ENCODE measurements at places on chromosomes 12 and 14.
A peak's percentile ranks its signal among the peaks of the same experiment; 100 is the strongest.

GRCh38 chr12:70756118-70756517 lies 118.9 kb upstream of the PTPRB start:
- DNase-seq = peak; percentile 5

GRCh38 chr12:116694653-116695463 lies 43.0 kb downstream of the SPRING1 start:
- no peak for DNase-seq

GRCh38 chr14:105857220-105857825 lies 330.9 kb downstream of the TMEM121 start:
- DNase-seq = no peak

DNA sequence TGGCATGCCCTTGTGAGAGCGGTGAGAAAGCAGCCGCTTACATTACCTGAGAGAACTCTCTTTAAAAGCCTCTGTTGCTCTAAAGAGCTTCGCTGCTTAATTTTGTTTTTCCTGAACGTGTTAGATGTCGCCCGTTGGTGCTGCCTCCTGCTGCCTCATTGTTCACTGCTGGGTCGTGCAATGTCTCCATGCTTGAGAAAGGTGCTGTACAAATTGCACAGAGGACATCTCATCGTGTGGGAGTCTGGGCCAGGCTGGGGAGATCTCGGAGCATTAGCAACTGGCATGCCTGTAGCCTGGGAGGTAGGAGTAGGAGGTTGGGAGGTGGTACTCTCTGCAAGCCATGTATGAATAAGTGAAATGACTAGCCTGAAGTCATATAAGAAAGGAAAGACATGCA lies 686.0 kb downstream of the NOVA1 start:
- DNase-seq = no peak

DNA sequence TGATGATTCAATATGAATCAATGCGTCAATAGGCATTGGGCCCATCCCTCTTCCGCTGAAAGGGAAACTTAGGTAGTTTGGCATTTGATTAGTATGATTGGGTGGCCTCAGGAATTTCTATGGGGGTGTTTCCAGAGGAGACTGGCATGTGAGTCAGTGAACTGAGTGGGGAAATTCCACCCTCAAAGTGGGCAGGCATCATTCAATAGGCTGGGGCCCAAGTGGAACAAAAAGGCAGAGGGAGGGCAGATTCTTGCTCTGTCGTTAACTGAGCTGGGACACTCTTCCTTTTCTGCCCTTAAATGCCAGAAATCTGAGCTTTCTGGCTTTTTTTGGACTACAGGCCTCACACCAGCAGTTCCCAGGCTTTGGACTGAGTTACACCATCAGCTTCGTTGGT lies 373.5 kb downstream of the RPS29 start:
- DNase-seq = no peak

DNA sequence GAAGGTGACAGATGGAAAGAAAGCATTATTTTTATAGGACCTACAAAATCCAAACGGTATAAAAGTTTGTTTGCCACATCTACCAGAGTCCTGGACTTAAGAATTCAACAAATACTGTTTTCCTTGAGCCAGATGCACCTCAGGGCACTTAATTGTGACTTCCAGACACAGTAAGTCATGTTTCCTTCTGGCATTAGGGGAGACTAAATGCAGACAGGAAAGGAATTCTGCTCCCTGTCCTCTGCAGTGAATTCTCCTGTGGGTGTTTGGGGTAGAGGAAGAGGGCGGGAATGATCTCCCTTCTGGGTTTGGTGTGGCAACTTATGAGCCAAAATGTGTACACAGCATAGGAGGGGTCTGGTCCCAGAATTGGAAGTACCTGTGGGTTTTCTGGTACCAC lies 93.9 kb upstream of the ZDHHC17 start:
- DNase-seq = no peak

- DNase-seq = no peak
Measured at GRCh38 chr14:50477760-50478159, 54.6 kb downstream of the MAP4K5 start.

GRCh38 chr14:101062601-101063000 lies 159.1 kb upstream of the RTL1 start:
- no peak for DNase-seq

- DNase-seq = no peak
Measured at GRCh38 chr14:43735932-43736331, 771.2 kb downstream of the FSCB start.

GRCh38 chr12:105485321-105485910 lies 154.9 kb downstream of the C12orf75 start:
- DNase-seq = no peak

DNA sequence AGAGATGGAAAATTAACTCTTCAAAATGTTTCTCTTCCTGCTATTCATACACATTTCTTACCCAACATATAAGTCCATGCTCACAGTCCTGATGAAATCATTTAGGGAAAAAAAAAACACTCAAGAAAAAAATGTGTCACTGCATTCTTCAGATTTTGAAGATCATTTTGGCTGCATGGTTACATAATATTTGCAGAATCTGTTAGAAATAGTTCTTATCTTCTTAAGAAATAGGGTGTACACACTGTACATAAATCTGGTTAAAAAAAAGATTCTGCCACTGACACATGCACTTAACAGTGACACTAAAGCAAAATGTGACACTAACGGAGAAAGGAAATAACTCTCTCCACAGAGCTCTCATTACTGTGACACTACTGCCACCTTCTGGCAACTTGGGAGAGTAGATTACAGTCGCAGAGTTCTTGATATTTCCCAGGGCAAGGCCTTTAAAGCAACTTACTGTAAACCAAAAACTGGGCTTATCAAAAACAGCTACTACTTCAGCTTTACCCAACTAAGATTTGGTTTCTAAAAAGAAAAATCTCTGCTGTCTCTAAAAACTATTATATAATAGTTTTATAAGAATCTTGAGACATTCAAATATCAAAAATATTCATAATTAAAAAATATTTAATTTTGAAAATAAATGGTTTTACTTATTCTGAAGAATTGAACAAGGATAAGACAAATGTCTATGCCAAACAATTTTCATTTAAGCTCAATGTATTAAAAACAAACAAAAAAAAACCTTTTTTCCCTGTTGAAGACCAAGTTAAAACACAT lies 65.0 kb downstream of the SETD3 start:
- peak; percentile 49 for DNase-seq

DNA sequence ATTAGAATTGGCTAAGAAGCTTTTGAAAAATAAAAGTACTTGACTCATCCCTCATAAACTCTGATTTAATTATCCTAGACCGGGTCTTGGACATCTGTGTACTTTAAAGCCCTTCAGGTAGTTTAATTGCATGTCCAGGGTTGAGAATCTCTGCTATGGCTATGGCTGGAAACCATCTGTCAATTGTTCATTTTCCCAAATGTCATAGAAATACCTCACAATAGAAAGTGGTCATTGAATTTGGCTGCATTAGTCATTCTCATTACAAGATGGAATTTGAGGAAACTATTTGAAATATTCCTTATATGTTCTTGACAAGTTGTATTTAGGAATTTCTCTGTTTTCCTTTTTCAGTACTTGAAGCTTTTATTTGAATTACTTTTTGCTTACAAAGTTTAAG lies 111.3 kb downstream of the TSHR start:
- DNase-seq = no peak

- DNase-seq = no peak
Measured at GRCh38 chr12:104387190-104387589, 69.6 kb upstream of the CHST11 start.

DNA sequence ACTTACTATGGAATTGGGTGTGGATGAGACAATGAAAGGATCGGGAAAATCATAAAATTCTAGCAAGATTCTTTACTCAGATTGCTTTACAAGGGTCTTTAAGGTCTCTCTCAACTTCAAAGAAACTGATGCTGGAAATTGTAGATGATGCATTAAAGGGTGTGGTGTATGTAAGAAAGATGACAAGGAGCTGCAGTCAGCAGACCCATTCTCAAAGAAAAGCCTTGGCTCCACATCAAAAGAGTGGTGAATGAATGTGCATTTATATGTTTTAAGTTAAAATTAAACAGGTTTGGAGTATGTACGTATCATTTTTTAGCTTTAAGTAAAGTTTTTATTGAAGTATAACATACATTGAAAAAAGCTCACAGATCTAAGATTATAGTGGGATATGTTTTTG lies 194.5 kb downstream of the C12orf75 start:
- no peak for DNase-seq

DNA sequence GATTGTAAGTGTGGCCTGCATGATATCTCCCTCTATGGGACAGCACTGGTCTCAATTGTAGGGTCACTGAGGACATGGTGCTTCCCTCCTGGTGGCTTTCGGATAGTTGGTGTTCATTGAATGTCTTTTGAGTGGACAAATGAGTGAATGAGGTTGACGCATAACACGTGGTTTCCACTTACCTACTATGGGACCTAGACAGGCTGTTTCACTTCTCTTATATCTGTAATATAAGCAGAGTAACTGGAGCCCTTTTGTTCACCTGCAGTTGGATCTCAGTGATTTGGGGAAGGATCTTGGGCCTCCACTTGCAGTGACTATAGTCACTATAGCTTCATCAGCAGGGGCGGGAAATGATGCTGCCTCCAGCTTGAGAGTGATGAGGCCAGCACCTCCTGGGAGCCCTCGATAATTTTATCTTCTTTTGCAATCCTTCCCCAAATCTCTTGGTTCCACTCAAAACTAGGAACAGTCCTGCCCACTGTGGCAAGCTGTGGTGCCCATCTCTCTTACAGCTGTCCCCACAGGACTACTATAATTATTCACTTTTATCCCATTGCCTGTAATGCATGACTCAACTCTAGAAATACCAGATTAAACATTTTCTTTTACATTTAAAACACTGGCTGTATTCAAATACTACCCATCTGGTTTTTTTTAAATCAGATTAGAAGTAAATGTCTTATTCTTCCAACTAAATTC lies 242.9 kb downstream of the CHST11 start:
- no peak for DNase-seq

- no peak for DNase-seq
Measured at GRCh38 chr12:57761391-57761998, 5.4 kb downstream of the CYP27B1 start.

GRCh38 chr14:65206448-65207096 lies 104.3 kb upstream of the MAX start:
- peak; percentile 39 for DNase-seq

- DNase-seq = no peak
Measured at GRCh38 chr12:129001-129400, 62.4 kb downstream of the IQSEC3 start.

- DNase-seq = no peak
Measured at GRCh38 chr12:42946871-42947381, 357.4 kb upstream of the PRICKLE1 start.

DNA sequence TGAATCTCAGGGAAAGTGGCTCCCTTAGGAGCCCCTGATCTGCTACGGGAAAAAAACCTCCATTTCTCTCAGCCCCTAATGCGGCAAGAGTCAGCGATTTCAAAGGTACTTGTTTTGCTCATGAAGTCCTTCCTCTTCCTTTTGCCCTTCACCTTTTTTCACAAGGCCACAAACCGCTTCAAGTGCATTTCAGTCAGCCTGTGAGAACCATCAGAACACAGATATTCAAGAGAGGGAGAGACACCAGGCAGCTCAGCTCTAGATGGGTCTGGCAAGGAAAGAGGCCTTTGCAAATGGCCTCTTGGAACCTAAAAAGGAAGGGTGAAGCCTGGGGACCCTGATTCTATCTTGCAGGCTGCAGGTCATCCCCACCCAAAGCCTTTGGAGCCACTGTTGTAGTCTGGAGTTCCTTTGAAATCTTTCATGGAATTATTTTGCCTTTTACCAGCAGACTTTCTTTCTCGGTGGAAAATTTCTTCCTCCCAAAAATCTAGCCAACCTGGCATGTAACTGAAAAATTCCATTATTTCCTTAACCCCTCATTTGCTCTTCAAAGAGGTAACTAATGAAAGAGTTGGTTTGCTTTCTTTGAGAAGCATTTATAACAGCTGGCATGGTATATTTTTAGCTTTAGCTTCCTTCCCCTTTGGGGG lies 145.0 kb downstream of the SAMD4A start:
- DNase-seq = no peak

DNA sequence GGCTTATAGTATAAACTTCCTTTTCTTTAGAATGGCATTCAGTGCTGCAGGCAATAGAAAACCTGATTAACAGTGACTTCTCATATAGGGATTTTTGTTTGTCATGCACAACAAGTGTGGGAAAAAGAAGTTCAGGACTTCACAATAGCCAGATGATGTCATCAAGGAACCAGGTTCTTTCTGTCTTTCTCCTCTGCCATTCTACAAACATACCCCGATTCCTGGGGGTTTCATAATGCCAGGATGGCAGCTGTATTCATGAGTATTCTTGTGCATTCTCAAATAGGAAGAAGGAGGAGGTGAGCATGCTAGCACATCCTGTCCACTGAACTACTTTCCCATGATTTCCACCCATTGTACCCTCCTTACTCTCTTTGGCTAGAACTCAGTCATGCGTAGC lies 182.7 kb upstream of the EEA1 start:
- no peak for DNase-seq

GRCh38 chr12:31518680-31519227 lies 72.2 kb downstream of the DENND5B start:
- peak; percentile 99 for DNase-seq

DNA sequence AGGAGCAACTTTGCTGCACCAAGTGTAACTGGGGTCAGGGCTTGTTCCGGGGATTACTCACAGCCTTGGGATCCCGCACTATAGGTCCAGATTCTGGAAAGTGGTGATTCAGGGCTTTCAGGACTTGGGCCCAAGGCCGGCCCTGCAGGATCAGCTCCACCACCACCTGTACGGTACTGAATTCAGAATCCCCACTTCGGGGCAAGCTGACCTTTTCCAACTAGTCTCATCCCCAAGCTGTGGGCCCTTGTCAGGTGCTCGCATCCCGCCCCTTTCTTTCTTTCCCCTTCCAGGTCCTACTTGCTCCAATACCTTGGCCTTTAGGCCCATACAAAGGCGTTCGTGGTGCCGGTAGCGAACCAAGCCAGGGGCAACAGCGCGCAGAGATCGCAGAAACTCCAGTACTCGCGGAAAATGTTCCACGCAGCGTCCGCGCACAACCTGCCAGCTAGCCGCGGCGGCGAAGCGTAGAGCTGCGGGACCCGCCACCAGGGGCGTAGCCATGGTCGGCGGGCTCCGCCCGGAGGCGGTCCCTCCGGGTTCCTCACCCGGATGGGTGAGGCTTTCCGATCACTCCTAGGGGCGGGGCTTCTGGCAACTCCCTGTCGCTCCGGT lies 487 bp downstream of the TINF2 start:
- peak; percentile 63 for DNase-seq

- no peak for DNase-seq
Measured at GRCh38 chr12:111597831-111598636, 1.1 kb downstream of the ATXN2 start.

DNA sequence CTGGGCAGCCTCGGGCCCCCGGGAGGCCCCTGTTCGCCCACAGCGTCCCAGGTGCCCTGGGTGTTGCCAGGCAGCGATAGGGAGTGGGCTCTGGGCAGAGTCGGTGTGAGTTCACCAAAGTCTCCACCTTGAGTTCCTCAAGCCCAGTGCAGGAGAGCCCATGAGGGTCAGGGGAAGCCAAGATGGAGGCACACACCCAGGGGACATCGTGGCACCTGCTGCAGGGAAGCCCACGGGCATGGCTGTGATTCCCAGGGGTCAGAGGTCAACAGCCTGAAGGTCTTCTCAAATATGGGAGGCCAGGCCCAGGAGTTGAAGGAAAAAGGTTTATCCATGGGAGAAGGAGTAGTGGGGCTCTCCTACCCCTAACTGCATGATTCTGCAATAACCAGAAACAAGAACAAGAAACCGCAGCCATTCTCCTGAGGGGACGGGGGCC lies 148.8 kb downstream of the ADGRD1 start:
- no peak for DNase-seq

Measured in AG09309 (cell line).